ENCODE measurements at places on chromosomes 3 and 15.

GRCh38 chr3:149455989-149456388 is 18.5 kb upstream of the TM4SF4 start:
- no peak for DNase-seq

GRCh38 chr3:63611382-63611781 is 41.1 kb upstream of the SNTN start:
- DNase-seq: peak; percentile 5

- DNase-seq: no peak
These were observed 914.9 kb upstream of the EPHA6 start for GRCh38 chr3:95899494-95899893.

DNA sequence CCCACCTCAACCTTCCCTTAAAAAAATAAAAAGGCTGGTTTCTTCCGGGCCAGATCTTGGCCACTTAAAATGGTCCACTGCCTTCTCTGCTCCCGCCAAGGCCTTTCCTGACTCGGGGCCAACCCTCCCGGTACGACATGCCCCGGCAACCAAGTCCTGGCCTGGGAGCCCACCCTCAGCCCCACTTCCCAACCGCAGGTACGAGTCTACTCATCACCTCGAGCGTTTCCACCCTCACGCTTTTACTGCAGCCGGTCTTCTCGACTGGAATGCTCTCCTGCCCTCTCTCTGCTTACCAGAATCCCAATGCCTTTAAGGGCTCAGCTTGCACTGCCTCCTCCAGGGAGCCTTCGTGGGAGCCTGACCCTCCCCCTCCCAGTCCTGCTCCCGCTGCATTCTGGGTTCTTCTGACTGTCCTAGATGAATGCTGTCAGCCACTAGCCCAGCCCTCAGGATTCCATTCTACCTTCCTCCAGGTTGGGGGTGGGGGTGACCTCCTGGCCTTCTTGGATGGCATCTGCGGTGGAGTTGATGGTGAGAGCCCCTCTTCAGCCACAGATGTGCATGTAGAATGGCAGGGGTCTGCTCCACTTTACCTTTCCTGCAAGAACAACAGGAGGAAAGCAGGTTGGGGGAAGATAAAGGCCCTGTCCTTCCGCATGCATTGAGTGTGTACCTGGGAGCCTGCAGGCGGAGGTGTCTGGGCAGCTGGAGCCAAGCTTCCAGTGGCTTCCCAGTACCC is 1.1 kb upstream of the CSRNP1 start:
- DNase-seq: no peak

GRCh38 chr3:127068871-127069270 is 86.0 kb downstream of the PLXNA1 start:
- DNase-seq: no peak

- no peak for DNase-seq
These were observed 68.9 kb upstream of the BOC start for GRCh38 chr3:113142476-113142875.

- DNase-seq: peak; percentile 11
These were observed 105.0 kb downstream of the IQCH start for GRCh38 chr15:67359431-67360079.

DNA sequence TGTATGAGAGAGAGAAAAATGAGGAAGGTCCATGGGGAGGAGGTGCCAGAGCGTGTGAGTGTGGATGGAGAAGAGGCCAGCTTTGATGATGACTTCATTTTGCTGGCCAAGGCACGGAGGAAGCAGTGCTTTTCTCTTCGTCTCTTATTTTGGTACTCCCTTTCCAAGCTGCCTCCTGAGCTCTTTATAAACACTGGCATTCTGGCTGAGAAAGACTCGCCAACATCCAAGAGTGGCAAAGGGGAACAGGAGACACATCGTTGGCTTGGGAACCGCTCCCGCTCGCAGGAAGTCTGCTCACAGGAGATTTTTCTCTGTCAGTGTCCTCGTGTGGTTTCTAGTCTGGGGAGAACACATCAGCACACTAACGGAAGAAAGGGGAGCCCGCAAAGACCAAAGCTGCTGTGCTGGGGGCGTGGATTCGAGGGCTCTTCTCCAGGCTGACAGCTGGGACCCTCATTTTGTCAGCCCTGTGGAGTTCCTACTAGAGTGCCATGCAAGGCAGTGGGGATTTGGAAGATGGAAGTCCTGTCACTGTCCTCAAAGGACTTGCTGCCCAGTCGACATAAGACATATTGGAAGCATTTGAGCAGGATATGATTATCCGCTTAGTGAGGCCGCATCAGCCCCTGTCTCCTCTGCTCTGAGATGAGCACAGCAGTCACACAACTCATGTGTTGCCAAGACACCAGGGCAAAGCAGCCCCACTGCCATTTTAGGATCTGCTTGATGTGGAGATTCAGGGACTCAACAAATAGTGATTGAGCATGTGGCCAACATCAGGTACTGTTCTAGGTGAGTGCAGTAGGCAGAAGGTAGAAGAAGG is 8.0 kb upstream of the SEMA4B start:
- DNase-seq: no peak

GRCh38 chr3:182710557-182711157 is 82.6 kb upstream of the ATP11B start:
- peak; percentile 16 for DNase-seq

DNA sequence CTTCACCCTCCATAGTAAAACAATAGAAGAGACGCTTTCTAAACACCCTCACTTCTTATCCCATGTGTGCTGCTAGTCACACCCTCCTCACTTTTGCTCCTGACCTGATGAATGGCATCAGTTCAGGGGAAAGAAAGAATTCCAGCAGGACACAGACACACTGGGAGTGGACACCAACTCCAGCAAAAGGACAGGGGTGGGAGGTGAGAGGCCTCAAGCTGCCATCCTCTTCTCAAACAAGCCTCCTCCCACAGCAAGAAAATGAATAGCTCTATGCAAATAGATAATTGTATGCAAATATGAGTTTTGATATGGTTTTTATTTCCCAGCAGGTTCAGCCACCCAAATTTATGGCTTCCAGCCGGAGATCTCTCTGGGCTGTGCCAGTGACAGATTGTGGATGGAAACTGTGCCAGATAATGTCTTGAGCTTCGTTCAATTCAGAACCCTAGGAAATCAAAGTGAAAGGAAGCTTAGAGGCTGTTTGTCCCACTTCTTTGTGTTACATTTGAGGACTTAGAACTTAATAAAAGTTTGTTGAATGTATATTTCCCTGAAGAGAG is 209.3 kb upstream of the PPP2R3A start:
- DNase-seq: no peak

DNA sequence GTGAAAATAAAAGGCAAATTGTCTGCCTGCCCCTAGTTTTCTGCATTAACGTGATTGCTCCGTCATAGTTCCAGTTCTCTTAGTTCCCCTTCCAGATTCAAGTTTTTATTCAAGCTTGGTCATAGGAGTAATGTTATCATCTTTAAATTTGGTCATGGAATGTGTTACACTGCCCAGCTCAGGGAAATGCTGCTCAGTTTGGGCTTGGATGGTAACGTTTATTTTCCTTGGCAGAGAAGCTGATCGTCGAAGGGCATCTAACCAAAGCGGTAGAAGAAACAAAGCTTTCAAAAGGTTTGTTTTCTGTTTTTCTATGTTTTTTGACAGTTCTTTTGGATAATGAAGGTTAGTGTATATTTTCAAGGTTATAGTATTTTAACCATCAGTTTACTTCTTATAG is 118.4 kb upstream of the FLNB start:
- peak; percentile 33 for DNase-seq

DNA sequence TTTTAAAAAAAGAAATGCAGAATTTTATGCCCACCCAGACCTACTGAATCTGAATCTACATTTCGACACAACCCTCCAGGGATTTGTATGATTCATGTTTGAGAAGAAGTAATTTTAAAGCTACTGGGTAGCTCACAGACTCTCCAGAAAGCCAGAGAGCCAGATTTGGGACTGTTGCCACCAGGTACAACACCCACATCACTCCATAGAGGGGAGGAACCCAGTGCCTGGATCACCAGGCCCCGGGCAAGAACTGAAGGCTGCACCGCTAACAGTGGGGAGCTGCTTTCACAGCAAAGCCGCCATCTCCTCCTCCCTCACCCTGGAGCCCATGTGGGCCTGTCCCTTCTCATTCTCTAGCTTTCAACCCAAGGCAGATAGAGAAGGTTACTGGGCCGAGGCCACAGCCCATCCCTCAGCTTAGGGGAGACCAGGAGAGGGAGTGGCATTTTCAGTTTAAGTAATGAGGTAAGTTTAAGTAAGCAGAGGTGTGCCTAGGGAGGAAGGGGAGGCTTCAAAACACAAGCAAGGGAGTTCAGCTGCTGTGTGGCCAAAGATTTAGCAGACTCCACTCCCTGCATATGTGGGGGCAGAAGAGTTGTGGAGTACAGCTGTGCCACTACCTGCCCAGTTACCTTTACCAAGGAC is 109.8 kb downstream of the IL12A start:
- peak; percentile 54 for DNase-seq

GRCh38 chr3:178849199-178849910 is 222.3 kb downstream of the ZMAT3 start:
- DNase-seq: no peak

GRCh38 chr15:82873000-82873680 is 63.7 kb downstream of the WHAMM start:
- DNase-seq: no peak

DNA sequence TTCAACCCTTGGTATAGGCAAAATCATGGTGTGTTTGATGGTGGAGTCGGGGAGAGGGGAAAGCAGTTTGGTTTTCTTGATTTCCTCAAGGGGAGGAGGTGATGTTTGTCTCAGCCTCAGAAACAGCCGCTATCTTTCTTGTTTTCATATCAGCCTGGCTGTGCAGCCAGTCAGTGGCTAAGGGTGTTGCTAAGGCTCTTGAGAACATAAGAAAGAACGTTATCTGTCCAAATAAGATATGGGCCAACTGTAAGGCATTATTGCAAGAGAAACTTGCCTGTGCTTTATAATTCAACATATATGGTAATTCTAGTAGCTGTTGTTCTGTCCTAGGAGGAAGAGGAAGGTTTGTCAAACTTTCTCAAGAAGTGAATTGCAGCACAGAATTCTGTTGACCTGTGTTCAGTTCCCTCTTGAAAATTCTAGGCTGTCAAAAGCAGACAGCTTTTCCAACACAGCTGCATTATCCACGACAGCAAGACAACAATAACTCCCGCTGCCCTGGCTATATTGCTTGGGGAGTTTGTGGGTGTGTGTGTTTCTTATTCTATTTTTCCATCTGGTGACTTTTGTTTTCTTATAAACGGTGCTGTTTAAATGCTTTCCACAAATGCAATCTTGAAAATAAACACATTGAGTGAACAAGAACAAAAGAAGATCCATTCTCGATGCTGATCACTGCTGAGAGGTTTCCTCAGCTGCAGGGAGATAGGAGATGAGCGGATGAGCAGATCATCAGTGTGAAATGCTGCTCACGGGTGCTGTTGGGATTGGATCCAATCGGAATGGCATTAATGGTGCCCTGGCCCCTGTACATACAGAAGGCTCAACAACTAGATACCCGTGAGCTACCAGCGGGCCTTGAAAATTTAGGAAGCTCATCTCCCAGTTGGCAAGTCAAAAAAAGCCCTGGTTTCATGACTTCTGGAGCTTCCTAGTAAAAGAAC is 90.8 kb upstream of the TNFAIP8L3 start:
- no peak for DNase-seq

GRCh38 chr3:166575161-166575560 is 737.9 kb upstream of the BCHE start:
- no peak for DNase-seq

DNA sequence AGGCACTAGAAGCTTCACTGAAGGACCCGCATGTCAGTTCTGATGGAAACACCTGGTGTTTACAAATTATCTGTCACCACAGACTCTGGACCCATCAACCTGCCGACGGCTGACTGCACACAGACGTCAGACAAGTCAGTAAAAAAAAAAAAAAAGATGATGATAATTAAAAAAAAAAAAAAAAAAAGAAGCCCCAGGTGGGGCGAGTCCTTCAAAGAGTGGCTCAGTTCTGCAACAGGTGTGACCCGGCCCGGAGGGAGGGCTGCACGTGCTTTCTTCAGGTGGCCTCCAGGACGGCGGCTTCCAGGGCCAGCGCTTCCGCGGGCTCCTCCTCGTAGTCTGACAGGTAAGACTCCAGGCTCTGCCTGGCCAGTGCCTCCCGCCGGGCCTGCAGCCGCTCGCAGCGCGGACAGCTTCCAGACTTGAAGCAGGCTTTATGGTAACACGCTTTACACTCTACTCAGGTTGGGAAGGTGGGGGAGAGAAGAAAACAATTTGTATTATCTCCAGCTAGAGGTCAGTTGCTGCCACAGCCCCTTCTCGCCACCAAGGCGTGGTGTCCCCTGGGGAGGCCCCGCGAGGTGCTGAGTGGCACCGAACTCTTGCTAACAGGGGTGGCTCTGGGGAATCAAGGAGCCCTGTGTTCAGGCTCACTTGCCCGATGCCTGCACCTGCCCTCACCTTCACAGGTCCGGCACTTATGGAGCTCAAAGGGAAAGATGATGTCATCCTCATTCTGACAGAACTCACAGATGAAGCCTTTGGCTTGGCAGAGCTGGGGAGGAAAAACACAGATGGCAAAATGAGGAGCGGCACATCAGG is 61.8 kb downstream of the RUBCN start:
- no peak for DNase-seq

DNA sequence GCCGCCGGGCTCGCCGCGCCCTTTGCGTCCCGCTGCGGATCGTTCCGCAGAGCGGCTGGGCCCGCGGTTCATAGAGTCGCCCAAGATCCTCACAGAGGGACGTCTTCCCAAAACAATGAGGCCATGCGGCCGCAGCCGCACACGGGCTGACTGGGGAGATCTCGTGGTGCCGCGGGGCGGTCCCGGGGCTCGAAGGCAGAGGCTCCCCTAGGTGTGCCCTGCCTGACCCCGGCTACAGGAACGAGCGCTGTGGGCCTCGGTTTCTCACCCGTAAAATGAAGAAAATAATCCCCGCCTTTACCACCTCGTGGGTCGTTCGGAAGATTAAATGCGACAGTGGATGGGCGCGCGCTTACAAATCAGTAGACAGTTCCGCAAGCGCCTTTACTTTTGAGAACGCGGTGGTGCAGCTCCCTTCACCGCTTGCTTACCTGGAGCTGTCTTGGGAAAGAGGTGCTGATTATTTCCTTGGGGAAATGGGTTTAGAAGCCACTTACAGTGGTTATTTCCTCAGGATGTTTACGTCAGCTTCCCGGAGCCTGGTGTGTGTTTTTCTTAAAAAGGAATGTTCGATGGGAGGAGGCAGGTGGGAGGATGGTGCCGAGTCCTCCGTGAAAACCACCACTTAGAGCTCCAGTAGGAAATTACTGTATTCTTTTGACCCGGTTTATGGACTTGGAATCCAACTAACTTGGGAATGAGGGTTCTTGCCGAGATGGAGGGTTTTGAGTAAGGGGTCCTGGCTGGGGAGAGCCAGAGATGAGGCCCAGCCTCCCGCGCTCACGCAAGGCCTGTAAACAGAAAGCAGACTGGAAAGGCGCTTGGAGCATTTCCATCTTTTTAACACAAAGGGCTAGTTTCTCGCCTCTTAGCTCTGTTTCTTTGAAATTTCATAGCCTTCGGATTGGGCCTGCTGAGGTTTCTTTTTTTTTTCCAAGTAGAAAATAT is 1.9 kb upstream of the MEX3B start:
- peak; percentile 1 for DNase-seq

All from stromal cell of bone marrow (primary cell).